ENCODE measurements at places on chromosomes 3 and 15.

DNA sequence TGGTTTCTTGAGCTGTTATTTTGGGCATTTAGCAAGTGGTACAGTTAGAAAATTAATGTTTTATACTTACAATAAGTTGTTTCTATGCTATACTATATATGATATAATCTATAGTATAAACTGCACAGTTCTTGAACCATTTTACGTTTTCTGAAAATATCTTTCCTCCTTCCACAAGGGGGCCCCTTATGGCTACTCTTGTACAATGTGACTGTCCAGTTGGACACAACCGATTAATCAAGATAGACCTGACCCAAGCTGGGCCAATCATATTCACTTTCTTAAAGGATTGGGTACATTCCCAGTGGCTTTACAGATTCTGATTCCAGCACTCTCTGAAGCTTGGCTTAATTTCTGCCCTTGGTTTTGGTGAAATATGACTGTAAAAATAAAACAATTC lies 953.4 kb downstream of the AGBL1 start:
- no peak for DNase-seq

- no peak for DNase-seq
These were observed 9.4 kb downstream of the ESYT3 start for GRCh38 chr3:138443521-138444503.

DNA sequence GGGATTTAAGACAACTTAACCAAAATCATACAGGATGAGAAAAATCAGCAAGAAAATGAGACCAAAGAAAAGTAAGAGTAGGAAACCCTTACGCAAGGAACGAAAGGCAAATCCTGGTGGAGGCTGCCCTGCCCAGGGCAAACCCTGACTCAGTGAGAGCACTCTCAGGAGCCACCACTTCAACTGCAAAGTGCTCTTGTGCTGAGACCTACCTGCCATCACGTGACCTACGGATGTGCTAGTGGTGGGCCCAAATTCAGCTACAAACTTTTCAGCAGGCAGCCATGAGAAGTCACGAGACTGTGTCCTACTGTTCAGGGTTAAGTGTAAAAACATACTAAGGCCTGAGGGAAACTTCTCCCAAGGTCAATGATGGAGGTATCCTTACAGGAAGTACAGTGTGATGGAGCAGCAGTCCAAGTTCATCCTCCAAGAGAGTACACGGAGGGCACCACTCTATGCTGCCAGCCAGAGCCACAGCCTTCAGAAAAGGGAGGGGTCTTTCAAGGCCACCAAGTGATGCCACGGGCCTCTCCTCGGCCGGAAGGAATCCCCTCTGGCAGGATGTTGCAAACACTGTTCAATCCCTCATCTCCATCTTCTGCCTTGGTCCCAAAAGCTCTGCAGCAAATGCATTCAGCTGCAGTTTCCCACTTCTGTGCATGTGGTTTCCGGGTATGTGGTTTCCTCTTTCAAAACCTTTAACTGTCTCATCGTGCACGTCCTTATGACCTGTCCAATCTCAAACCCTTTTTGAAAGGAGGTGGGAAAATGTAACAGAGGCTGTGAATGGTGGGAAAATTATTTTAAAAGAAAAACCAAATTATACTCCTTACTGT lies 9.5 kb downstream of the CHSY1 start:
- peak; percentile 27 for DNase-seq

DNA sequence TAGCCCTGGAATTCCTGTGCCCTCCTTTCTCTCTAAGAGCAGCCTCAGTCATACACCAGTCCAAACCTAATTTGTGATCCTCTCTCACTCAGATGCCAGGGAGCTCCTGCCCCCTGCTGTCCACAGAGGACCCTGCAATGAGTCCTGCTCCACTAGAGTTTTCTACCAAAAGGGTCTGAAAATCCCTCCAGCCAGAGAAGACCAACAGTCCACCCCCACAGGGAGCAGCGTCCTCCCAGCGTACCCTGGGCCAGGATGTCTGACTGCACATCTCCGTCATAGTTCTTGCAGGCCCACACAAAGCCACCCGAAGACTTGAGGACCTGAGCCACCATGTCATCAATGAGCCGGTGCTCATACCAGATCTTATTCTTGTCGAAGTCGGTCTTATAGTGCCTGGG lies 15.4 kb downstream of the IDH2 start:
- DNase-seq = no peak

DNA sequence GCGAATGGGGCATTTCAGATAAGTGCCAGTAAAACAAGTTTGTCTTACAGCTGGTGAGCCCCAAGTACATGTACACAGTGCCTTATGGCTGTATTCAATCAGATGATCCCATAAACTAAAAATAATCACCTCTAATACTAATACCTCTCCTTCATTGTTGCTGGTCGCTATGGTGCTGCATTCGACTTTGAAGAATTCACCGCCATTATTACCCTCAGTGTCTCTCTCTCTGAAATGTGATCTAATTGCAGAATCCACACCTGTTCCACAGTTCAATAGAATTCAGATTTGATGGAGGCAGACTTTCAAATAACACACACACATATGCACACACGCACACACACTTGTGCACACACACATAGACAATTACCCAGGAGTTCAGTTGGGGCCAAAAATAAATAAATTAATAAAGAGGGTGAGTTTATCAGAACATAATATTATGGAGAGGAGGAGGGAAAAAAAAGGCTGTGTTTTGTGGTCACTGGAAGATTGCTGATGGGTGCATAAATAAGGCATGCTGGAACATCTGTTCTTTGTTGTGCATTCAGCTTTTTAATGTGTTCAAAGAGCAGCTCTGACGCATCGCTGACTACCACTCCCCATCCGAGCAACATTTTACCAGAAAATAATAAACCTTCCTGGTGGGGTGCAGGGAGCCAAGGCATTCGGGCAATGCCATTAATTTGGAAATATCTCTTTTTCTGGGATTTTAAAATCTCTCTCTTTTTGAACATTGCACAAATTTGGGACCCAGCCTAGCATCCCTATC lies 235.7 kb downstream of the SATB1 start:
- DNase-seq = no peak

DNA sequence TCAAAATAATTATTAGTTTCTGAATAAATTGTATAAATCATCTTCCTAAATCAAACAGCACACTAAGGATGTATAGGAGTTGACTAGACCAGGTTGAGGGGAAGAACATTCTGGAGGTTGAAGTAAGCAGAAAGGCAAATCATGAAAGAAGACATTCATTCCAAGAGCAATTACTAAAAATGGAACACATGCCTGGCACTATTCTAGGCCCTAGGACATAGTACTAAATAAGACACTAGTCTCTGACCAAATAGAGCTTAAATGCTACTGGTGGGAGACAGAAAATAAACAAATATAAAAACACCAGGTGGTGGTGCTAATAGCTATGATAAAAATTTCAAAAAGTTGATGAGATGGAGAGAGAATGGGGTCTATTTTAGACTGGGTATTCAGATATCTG lies 190.1 kb downstream of the TBC1D5 start:
- no peak for DNase-seq

DNA sequence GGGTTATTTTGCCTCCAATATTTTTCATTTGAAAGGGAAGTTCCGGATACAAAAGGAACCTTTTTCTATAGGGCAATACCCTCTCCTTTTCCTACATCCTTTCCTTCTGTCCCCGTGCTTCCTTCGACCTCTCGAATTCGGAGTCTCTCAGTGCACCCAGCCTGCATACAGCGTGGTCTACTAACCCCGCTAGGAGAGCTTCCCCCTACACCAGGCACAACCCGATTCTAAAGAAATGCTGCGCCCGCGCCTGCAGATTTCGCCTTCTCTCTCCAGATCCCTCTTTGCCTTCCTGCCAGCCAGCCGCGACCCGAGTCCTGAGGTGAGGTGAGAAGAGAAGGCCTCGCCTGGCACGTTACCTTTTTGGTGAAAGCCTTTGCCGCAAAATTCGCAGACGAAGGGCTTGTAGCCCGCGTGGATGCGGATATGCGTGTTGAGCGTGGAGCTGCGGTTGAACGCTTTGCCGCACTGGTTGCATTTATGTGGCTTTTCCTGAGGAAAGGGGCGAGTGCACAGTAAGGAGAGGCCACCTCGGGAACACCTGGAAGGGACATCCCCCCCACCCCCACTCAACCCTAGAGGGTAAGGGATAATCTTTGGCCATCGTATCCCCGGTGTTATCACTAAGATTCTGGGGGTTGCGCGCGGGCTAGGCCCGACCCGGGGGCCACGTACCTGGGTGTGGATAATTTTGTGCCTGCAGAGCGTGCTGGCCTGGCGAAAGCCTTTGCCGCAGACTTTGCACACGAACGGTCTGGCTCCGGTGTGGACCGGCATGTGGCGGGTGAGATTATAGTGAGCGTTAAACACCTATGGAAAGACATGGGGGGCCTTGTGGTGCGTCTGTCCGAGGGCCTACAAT lies 2.3 kb downstream of the FEZF2 start:
- no peak for DNase-seq

GRCh38 chr15:39553947-39554693 lies 26.8 kb upstream of the THBS1 start:
- DNase-seq = no peak

- DNase-seq = peak; percentile 55
These were observed 114.3 kb upstream of the ARHGEF3 start for GRCh38 chr3:56915966-56916586.

DNA sequence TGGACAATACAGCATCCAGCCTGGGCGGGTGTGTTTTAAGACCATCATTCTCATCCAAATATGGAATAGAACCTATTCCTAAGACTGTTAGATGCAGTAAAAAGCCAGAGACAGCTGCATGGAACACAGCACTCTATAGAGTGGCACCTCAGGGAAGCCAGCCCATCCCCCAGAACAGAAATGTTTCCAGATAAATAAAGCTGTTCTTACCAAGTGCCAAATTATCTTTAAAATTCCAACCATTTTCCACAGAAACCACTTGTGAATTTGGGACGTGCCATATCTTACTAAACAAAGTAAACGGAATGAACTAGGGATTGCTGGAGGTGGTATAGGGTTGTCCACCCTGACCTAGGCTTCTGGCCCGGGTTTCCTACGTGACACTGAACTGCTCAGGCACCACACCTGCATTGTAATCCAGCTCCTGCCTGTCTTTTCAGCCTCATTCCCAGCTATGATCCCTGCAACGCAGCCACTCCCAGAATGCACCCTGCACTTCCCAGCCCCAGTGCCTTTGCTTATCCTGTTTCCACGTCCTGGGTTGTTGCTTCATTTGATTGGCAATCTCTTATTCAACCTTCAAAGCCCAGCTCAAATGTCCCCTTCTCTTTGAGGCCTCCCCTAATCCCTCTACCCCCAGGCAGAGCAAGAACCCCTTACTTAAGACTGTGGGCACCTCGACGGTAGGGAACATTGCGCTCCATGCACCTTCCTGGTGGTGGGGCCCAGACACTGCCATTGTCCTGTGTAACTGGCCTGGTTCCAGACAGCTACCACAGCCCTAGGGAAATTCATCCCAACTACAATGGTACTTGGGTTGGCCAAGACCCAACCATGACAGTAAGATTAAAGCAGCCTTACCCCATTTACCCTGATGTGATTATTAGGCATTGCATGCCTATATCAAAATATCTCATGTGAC lies 100.2 kb downstream of the IQSEC1 start:
- no peak for DNase-seq

DNA sequence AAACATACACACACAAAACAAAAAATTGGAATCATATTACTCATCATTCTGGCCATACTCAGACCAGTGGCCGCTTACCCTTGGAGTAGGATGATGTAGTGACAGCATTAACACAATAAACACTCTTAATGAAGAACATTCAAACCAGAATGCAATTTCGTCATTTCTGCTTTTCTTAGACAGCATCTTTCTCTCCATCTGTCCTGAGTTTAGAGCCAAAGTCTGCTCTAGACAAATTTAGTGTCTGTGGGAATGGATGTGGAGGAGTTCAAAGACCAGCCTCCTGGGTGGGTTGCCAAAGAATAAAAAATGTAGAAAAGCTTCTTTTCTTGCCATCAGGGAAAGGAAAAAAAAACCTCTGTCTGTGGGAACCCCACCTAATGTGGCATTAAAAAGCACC lies 212.4 kb upstream of the POU1F1 start:
- DNase-seq = no peak

DNA sequence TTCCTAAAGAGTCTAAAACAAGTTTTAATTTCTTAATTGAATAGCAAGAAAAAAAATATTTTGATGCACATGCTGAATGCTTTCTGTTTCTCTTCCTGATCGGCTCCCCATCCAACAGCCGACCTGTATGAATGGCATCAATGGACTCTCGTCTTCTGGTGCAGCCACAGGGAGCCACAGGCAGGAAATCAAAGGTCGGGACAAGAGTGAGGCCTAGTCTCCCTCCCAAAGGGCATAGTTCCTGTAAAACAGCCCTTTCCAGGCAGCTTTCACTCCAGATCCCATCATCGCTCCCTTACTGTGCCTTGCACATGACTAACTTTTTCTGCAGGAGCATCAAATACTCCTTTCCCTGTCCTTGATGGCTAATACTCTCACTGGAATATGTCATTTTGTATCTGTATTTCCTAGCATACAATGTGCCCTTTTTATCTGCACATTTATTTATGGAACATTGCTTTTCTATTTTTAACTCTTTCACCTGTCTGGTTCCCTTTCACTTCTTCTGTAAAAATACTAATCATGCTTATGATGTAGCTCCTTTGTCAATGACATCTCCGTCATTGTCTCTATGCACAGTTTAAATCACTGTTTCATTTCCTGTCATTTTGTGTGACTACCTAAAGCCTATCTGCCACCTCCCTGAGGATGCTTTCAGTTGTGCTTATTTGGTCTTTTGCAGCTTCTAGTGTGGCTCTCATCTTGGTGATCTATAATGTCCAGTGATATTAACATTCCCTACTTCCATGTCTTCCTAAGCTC lies 326.2 kb downstream of the CTNNB1 start:
- no peak for DNase-seq

GRCh38 chr3:76242886-76243753 lies 457.8 kb upstream of the ZNF717 start:
- DNase-seq = no peak

DNA sequence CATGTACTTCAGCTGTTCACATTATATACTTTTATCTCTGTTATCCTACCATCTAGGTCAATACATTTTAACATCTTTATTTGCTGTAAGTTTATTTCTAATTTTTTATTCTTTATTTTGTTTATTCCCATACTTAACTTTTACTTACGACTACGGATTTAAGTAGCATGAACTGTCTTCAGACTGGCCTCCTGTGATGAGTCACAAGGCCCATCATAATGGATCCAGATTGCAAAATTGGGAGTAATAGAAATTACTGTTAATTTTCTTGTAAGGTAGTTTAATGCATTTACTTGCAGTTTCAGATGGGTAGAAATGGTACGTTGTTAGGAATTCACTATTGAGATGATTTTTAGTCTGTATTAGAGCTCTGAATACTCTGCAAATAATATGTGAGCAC lies 45.9 kb downstream of the PPARG start:
- DNase-seq = no peak

DNA sequence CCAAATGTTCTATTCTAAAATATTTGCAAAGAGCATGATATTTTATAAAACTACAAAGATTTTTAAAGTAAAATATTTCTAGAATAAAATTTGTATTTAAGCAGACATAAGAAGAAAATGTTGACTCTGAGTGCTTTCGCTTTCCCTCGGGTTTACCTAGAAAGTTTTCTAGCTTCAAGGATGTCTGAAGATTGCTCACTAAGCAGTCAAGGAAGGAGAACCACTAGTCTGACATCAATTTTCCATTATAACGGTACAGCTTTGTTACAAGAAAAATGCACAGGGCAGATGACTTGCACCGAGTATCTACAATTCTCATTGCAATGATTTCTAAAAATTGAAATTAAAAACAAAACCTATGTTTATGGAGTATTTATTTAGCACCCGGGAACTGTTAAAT lies 14.2 kb downstream of the GPR15 start:
- DNase-seq = no peak

GRCh38 chr3:44125882-44126281 lies 115.8 kb upstream of the TOPAZ1 start:
- no peak for DNase-seq

GRCh38 chr15:68106656-68107055 lies 52.5 kb downstream of the PIAS1 start:
- DNase-seq = no peak

GRCh38 chr3:24119321-24119751 lies 174.2 kb downstream of the NR1D2 start:
- no peak for DNase-seq
